ENCODE measurements at places on chromosomes 7 and 10. TPM values are rescaled to one million over a fixed set of nuclear protein-coding genes. Genes with fewer than 3 reads are reported as not detected.

GRCh38 chr10:106268000-106268399 lies 896.5 kb downstream of the SORCS1 start:
- no peak for DNase-seq

GRCh38 chr10:20970044-20970443 lies 72.9 kb upstream of the NEBL start:
- no peak for DNase-seq

- DNase-seq, result no peak
Measured at GRCh38 chr10:36367362-36367761, 725.3 kb upstream of the FZD8 start.

DNA sequence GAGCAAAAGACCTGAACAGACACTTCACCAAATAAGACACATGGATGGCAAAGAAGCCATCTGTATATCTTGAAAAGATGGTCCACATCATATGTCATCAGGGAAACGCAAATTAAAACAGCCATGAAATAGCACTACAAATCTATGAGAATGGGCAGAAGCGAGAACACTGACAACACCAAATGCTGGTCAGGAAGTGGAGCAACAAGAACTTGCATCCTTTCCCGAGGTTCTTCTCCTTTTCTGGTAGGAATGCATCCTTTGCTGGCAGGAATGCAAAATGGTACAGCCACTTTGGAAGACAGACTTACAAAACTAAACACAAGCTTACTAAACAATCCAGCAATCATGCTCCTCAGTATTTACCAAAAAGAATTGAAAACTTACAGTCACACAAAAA lies 60.0 kb downstream of the PIK3AP1 start:
- DNase-seq, result no peak

The GPR26 gene
- total RNA-seq, result 0.55 TPM

All from kidney epithelial cell (primary cell).